AML-193 (cell line): ENCODE measurements at places on chromosomes 11 and 22.

DNA sequence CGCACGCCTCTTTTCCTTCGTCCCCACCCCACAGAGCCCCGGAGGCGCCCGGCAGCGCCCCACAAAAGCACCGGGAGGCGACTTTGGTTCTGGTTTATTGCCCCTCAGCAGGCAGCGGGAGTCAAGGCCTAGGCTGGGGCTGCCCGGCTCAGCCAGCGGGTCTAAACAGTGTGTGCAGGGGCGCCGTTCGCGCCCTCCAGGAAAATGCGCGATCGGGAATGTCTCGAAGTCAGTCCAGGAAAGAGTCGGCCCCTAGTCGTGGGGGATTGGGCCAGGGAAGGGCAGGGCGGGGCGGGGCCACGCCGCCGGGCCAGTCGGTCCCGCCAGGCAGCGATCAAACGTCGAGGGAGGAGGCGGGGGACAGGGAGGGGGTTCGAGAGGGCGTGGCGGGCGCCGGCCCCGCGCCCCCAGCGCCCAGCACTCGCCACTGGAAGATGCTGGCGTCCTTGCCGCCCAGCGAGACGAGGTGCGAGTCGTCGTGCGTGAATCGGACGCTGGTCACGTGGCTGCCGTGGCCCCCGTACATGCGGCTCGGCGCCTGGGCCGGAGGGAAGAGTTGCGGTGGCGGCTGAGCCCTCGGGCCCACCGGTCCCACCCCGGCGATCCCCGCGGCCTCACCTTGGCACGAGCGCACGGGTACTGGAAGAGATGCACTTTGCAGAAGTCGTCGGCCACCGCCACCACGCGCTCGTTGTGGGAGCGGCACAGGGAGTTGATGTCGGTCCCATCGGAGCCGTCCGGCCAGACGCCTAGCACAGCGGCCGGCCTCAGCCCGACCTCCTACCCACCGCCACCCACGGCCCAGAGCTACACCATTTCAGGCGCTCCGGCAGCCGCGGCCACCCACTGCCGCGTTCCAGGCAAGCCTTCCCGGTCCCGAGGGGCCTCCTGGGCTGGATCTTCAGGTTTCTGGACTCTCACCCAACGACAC is 741 bp upstream of the MTA2 start:
- DNase-seq: no peak

GRCh38 chr22:35158336-35158735 is 92.4 kb downstream of the ISX start:
- DNase-seq: no peak

- no peak for DNase-seq
Measured at GRCh38 chr11:128616161-128616560, 28.8 kb upstream of the ETS1 start.

GRCh38 chr11:130992788-130993187 is 76.5 kb upstream of the SNX19 start:
- no peak for DNase-seq

DNA sequence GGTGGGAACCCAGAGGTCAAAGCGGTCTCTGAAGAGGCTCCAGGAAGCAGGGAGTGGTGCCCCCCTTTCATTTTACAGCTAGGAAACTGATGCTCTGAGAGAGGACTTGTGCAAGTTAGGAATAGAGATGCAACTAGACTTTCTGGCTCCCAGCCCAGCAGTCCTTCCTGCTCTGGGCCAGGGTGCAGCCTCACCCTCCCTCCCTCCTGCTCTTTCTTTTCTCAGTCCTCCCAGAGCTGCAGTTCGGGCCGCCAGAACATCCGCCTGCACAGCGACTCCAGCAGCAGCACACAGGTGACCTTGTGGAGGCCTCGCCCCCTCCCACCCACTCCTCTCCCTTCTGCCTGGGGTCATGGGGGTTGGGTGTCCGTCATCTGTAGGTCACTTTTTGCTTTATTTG is 51.5 kb downstream of the LHFPL7 start:
- peak; percentile 51 for DNase-seq

DNA sequence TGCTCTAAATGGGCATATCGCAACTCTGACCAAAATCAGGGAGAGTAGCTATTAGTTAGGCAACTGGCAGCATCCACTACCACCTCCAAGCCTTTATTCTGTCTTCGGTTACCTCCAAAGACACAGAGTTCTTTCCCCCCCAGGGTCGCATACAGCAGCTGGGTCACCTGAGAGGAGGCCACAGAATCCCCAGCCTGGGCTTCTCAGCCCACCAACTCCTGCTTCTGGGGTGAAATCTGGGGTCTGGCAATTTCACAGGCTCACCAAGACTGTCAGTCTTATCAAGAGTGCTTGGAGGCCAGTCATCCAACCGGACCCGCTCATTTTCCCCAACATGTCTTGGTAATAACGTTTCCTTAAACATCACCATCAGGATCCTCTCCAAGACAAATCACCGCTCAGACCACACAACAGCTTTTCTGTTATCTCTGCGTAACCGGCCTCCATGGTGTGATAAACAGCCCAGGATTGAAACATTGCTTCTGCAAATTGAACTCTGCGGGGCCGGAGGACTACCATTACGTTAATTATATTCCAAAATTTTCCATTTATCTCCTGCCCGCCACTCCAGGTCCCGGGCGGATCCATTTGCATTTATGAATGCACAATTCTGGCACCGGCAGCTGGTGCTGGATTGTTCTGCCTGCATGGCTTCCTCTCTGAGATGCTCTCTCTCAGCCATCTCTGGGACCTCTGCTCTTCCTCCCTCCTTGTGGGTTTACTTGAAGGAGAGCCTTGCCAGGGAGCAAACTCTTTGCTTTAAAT is 35.6 kb downstream of the RTL6 start:
- no peak for DNase-seq

DNA sequence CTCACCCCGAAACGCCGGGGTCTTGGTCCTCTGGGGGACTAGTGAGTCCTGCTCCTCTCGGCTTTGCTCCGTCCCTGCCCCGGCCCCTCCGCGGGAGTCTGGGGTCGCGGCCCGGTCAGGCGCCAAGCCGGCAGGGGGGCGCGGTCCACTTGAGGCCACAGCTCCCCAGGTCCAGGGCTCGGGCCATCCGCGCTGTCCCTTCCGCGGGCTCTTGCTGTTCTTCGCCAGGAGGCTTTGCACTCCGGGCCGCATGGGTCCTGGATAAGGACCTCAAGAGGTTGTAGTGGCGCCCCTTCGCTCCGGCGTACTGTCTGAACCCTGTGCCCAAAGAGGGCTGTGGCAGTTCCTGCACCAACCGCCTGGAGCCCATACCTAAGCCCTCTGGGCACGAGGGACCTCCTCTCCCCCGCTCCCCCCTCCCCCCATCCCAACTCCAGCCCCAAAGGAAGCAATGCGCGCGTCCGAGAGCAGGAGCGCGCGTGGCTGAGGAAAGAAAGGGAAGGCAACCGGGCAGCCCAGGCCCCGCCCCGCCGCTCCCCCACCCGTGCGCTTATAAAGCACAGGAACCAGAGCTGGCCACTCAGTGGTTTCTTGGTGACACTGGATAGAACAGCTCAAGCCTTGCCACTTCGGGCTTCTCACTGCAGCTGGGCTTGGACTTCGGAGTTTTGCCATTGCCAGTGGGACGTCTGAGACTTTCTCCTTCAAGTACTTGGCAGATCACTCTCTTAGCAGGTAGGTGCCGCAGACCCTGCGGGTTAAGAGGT is at the start of gene ADM:
Gene ADM, plus strand, starts transcription at position 579 of the 767 bp plus-strand sequence. CDS start 628 bp downstream, outside the sequence.
- DNase-seq: peak; percentile 47

- no peak for DNase-seq
Measured at GRCh38 chr11:128481135-128481534, 106.2 kb downstream of the ETS1 start.

- DNase-seq: no peak
Measured at GRCh38 chr11:85589373-85589772, 37.8 kb downstream of the DLG2 start.

- DNase-seq: no peak
Measured at GRCh38 chr22:45762545-45763235, 91.1 kb downstream of the ATXN10 start.

GRCh38 chr22:19018256-19018655 is 82.2 kb upstream of the PRODH start:
- DNase-seq: no peak

GRCh38 chr11:57644748-57645688 is 4.7 kb downstream of the YPEL4 start:
- peak; percentile 51 for DNase-seq

GRCh38 chr11:95327273-95327948 is 96.4 kb upstream of the SESN3 start:
- DNase-seq: no peak

GRCh38 chr22:49553518-49554295 is 274.0 kb downstream of the BRD1 start:
- no peak for DNase-seq

DNA sequence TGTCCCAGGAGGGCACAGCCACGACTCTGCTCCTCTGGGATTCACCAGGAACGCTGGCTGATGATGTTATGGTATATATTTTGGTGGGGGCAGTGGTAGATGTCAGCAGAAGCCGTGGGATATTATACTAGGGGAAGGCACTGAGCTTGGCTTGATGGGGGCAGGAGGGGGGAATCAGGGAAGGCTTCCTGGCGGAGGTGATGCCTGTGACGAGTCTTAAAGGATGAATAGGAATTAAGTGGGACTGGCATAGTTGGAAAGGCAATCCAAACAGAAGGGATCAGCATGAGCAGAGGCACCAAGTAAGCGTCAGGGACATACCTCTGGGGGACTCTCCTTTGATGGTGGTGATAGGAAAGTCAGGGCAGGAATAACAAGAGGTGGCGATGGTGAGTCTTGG is 47.6 kb downstream of the TP53I11 start:
- DNase-seq: no peak

- DNase-seq: no peak
Measured at GRCh38 chr11:26078231-26078821, 253.6 kb upstream of the ANO3 start.

GRCh38 chr11:115676768-115677167 is 172.6 kb upstream of the CADM1 start:
- no peak for DNase-seq
